ENCODE measurements at places on chromosomes 4 and X.

DNA sequence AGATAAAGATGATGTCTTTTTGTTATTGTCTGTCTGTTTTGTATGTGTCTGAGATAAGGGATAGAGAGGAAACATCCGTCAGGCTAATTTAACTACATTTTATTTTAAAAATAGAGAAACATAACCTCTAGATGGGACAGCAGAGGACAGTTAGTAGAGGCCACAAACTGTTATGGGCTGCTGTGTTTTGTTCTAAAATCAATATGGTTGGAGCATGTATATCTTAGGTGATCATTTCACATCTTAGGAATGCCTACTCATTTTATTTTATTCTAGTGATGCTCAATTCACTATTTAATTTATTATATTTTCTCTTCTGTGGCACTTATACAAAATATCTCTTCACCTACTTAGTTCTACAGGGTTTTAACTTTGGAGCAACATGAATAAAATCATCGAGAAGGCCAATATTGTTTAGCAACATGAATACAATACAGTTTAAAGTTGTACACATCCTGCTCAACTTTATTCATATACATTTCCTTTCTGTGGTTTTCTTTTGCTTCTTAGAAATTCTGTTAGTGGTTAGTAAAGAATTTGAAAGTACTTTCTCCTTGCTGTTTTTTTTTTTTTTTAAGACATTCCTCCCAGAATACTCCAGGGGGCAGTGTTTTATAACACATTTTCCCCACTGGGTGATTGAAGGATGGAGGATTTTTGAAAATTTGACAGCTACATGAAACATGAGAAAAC lies 392.9 kb downstream of the UNC5C start:
- DNase-seq, result peak; percentile 46

GRCh38 chr4:96039217-96039616 lies 199.3 kb downstream of the PDHA2 start:
- DNase-seq, result no peak

DNA sequence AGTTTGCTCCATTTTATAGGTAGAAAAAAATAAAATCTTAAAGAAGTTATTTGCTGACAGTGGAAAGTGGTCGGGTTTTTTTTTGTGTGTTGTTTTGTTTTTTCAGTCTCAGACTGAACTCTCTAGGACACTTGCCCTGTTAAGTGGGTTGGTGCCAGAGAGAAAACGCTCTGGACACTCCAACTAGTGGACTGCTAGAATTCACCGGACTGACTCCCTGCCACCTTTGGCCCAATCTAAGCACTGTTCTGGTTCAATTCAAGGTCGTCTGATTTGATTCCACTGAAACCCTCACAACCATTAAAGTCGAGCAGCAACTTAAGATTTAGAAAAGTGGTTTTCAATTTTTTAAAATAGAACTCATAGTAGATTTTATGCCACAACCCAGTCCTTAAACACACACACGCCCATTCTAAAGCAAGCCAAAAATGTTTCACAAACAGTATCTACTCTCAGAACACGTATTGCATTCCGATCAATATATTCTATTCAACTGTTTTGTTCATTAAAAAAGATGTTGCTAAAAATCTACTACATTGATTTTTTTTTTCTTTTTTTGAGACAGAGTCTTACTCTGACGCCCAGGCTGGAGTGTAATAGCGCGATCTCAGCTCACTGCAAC lies 27.3 kb downstream of the RWDD4 start:
- DNase-seq, result no peak

DNA sequence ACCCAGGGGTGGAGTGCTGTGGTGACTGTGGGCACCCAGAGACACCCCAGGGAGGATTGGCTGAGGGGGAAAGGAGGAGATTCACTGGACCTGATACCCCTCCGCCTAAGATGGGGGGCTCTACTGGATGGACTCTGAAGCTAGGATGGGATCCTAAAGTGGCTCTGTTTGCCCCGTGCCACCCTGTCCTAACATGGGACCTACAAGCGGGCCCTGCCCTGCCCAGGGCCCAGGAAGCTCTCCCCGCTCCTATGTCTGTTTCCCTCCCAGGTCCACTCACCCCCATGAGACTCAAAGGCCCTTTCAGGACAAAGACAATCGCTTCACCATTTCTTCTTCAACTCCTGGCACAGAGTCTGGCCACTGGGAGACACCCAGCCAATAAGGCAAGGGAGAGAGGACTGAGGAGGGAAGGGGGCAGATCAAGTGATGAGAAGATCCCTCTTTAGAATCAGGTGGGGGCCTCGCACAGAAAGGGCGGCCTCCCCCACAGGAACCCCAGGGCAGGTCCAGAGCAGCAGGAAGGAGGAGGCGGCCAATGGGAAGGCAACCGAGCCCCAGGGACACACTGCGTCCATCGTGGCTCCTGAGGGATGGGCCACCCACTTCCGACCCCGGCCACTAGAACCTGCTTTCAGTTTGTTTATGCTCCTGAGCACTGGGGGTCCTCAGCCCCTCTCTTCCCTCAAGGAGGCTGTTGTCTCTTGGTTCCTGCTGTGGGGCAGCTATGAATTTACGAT lies 155.4 kb downstream of the AFAP1 start:
- no peak for DNase-seq

GRCh38 chrX:39201305-39201990 lies 400.2 kb downstream of the MID1IP1 start:
- no peak for DNase-seq

DNA sequence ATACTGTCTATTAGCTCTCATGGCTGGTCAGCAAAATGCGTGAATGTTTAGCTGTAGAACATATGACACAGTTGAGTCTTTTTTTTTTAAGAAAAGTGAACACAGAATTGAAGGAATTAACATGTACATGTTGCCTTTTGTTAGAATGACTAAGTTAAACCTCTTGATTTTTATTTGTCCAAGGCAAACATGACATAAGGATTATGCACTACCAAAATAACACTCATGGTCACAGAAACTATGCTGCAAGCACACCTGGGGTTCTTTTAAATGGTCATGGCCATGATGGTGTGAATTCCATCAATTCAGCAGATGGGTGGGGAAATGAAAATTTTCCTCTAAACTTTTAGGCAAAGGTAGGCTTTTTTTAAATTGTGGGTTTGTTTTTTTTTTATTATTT lies 80.1 kb upstream of the CXCL13 start:
- no peak for DNase-seq
